ENCODE measurements at places on chromosomes 7 and 10. TPM values are rescaled to one million over a fixed set of nuclear protein-coding genes. Genes with fewer than 3 reads are reported as not detected.

Gene FGFR2
- total RNA-seq = not detected

Gene NODAL
- total RNA-seq = not detected

Gene TCF7L2
- 8.8 TPM for total RNA-seq

Gene HGF
- total RNA-seq = 194 TPM

Gene ZNF804B
- total RNA-seq = not detected

Gene MMP21
- 0.09 TPM for total RNA-seq

Gene CALML5
- total RNA-seq = not detected

Gene ABCB1
- total RNA-seq = 0.36 TPM

Gene LBX1
- 0.08 TPM for total RNA-seq

Gene ZNF239
- 1.8 TPM for total RNA-seq

Gene RBM28
- 66.7 TPM for total RNA-seq

Gene GSDME
- total RNA-seq = 59.9 TPM

Gene RELN
- total RNA-seq = 7.5 TPM

Gene GIMAP4
- total RNA-seq = 1.3 TPM

Gene GSAP
- 3.2 TPM for total RNA-seq

Gene SCART1
- total RNA-seq = 1.6 TPM

Gene ZNF117
- total RNA-seq = 5.1 TPM

Gene PRSS58
- not detected for total RNA-seq

Gene UCMA
- not detected for total RNA-seq

Gene MUC12
- total RNA-seq = not detected

Gene UPK3BL2
- not detected for total RNA-seq

Gene SHH
- not detected for total RNA-seq

Gene SPDYE11
- total RNA-seq = 0.08 TPM

Gene TMEM236
- 0.09 TPM for total RNA-seq

Gene MET
- 7.5 TPM for total RNA-seq

Gene DNAJC2
- 45.8 TPM for total RNA-seq

Gene SYT15B
- not detected for total RNA-seq

Gene PRRT4
- 0.27 TPM for total RNA-seq

Gene SEPTIN14
- not detected for total RNA-seq

Gene SLC26A4
- 0.65 TPM for total RNA-seq

Gene UTF1
- total RNA-seq = not detected

Gene LEP
- under 0.01 TPM for total RNA-seq

Gene ZNF853
- total RNA-seq = 1.6 TPM

Gene MTERF1
- total RNA-seq = 15.8 TPM

Gene HOXA2
- total RNA-seq = 0.16 TPM

Gene C10orf105
- total RNA-seq = not detected

Measured in fibroblast of the aortic adventitia (primary cell).